ENCODE measurements at places on chromosomes 7 and 10.

DNA sequence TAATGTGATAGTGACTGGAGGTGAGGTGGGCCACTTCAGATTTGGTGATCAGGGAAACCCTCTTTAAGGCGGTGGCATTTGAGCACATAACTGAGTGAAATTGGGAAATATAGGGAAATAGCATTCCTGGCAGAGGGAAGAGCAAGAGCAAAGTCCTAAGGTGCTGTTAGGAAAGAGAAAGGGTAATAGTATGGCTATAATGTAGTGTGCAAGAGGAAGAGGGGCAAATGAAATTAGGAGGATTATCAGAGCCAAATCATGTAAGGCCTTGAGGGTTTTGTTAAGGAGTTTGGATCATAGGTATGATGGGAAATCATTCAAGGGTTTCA lies 27.8 kb upstream of the CYP26C1 start:
- no peak for DNase-seq

DNA sequence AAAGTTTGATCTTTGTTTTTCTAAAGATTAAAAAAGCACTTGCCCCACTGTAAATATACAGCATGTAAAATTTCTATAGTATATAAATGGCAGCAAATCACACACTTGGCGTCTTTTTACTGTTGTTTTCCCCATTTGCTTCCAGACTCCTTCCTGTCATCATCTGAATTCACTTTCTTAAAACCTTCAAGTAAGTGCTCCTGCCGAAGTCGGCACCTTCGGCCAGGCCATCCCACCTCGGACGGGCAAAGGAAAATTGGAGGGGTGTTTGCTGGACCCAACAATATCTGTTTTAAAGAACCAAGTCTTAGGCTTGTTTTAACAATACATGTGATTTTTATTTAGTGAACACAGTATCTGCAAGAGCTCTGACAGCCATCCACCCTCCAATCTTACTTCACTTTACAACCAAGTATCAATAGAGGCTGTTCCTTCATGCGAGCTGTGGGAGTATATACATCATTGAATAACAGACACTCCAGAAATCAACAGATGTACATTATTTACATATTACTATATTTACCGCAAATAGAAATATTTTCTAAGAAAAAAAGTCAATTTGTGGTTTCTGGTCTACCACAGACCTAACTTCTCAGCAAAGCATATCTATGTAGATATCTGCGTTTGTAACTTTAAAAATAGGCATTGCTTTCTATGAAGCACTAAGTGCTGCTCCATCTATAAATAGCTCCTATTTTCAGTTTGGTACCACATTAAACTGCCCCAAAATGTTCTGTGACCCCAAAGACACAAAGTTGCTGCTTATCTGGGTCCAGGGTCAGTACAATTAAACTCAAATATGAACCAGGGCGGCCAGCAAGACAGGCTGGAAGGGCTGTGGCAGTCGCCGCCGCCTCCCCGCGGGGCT lies 110.7 kb downstream of the CYTH3 start:
- no peak for DNase-seq

GRCh38 chr10:70650104-70650503 lies 22.2 kb upstream of the ADAMTS14 start:
- no peak for DNase-seq

- no peak for DNase-seq
Observed at GRCh38 chr10:7407368-7408290, 3.2 kb downstream of the SFMBT2 start.

DNA sequence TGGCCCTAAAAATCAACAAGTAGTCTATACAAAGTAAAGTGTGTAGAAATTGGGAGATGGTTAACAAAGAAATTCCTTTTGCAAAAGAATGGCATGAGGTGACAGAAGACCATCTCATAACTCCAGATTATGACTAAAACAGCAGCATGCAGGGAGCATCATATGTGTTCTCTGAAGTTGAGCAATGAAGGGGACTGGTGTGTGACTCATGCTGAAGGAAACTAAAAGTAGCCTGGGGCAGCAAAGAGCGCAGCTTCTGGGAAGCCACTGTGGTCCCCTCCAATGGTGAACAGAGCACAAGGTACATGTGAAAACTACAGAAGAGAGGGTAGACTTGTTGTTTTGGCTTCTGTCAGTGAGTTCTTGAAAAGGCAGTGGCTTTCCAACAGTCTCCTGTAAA lies 133.4 kb downstream of the MACC1 start:
- DNase-seq = peak; percentile 83

DNA sequence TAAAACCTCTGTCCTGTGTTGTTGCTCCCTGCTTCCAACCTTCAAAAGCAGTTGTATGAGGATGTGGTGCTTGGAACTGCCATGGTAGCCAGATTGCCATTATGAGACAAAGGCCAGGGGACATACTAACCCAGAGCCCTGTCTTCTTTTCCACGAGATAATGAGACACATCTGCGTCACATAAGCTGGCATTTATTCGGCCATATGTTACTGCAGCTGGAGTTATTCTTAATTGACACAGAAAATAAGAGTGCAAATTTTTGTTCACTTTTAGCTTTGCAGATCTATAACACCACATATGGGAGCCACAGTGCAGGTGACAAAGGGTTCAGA lies 15.5 kb upstream of the PDLIM1 start:
- no peak for DNase-seq

DNA sequence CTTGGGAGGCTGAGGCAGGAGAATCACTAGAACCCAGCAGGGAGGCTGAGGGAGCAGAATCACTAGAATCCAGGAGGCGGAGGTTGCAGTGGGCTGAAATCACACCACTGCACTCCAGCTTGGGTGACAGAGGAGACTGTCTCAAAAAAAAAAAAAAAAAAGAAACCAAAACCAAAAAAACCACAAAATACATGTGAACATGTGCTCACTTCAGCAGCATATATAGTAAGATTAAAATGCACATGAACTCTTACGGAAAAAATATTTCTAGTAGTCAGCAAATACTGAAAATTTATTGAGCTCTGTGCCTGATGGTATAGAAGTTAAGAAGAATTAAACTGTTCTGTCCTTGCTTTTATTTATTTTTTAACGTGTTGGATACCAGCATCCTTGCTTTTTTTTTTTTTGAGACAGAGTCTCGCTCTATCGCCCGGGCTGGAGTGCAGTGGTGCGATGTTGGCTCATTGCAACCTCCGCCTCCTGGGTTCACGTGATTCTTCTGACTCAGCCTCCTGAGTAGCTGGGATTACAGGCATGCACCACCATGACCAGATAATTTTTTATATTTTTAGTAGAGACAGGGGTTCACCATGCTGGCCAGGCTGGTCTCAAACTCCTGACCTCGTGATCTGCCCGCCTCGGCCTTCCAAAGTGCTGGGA lies 9.6 kb upstream of the ZNF487 start:
- no peak for DNase-seq

DNA sequence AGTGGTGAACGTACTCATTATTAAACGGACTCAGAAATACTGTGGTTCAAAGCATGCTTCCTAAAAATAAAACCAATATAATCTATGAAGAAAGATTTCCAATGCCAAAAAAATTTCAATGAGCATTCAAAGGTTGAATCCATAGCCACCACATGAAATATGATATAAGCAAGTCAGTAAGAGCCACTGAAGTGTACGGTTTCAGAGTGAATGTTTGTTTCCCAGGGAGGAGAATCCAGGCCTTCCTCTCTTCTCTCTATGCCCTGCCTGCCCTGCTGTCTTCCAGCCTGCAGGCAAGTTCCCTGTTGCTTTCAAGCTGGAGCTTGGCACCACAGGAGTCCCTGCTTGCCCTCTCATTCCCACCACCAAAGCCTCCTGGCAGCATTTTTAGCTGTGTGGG lies 1171.6 kb upstream of the C7orf33 start:
- no peak for DNase-seq

DNA sequence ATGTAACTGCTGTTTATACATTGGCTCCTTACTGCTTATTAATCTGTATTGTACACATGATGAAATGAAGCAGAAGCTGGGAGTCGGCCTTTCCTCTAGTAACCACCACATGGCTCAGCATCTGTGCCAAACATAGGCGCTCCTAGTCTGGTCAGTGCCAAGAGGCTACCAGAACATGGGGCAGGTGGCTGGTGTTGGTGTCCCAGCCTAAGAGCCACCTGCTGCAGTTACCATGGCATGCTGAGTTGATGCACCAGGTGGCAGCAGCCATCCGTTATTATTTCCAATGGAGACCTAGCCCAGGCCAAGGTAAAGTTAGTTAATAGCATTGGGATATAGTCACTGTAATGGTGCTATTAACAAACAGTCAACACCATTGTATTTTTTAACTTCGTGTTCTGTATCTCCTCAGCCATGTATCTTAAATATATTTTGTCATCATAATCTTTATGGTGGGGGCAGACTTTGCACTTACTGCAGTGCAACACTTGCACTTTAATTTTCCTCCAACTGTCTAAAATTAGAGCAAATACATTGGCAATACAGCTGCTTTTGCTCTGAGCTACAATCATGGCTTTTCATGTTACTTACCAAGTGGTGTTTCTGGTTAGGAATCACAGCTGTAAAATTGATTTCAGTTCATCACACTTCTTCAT lies 33.1 kb downstream of the HBP1 start:
- DNase-seq = no peak

DNA sequence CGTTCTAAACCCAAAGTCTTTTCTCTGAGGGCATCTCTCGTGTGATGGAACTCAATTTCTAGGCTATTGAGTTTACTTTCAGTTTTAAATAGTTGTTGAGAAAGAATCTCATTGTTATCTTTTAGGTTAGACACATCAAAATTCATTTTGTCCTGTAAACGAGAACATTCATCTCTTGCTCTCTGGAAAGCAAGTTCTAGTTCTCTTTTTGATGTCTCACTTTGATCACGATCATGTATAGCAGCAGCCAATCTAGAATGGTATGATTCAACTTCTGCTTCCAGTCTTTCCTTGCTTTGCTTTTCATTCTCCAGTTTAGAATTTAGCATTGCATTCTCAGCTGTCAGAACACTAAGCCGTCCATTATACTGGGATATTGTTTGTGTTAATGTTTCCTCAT lies 65.1 kb downstream of the ANKRD26 start:
- no peak for DNase-seq

- no peak for DNase-seq
Observed at GRCh38 chr7:117859246-117859812, 13.9 kb downstream of the CTTNBP2 start.

- no peak for DNase-seq
Observed at GRCh38 chr7:10913457-10913856, 60.2 kb upstream of the PHF14 start.

DNA sequence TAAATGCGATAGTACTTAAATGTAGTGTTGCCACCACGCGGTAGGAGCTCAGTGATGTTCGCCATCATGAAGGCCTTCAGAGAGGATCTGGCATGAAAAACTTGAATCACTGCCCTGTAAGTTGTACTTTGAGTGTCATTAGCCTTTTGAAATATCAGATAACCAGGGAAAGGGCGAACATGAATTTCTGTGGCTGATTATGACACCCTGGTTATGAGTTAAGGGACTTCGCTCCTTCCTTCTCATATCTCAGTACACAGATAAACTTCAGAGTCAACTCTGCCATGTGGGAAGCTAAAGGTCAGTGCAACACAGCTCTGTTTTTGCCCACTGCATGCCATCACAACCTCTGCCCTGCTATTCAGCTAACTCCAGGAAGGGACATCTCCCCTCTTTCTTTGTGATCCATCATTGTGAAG lies 8.9 kb upstream of the ACSL5 start:
- DNase-seq = no peak

- no peak for DNase-seq
Observed at GRCh38 chr7:66549466-66549865, 79.2 kb upstream of the KCTD7 start.

- no peak for DNase-seq
Observed at GRCh38 chr7:152902054-152902453, 142.5 kb downstream of the ACTR3B start.

GRCh38 chr10:5862360-5862961 lies 27.2 kb downstream of the ANKRD16 start:
- DNase-seq = no peak
